ENCODE measurements at places on chromosomes 1 and 21.

DNA sequence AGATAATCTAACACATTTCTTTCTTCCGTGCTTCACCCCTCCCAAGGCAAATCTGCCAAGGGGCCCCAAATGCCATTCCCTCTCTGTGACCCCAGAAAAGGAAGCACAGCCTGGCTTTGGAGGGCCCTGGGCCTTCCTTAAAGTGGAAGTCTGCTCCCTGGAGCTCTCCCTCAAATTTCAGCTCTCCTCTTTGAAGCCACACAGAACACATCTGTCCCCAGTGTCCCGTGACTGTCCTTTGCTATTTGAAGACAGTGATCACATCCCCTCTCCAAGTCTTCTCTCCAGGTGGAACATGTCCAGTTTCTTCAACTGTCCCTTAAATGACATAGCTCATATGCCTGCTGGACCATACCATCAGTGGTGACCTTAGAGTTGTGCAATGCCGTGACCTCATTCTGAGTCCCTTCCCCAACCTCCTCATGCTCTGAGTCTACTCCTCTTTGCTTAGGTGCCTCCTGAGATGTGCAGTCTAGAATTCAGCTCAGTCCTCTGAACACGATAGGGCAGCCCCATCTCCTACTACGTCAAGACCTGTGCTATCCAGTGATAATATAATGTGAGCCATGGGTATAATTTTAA lies 18.4 kb upstream of the FOXO6 start:
- DNase-seq, result no peak

DNA sequence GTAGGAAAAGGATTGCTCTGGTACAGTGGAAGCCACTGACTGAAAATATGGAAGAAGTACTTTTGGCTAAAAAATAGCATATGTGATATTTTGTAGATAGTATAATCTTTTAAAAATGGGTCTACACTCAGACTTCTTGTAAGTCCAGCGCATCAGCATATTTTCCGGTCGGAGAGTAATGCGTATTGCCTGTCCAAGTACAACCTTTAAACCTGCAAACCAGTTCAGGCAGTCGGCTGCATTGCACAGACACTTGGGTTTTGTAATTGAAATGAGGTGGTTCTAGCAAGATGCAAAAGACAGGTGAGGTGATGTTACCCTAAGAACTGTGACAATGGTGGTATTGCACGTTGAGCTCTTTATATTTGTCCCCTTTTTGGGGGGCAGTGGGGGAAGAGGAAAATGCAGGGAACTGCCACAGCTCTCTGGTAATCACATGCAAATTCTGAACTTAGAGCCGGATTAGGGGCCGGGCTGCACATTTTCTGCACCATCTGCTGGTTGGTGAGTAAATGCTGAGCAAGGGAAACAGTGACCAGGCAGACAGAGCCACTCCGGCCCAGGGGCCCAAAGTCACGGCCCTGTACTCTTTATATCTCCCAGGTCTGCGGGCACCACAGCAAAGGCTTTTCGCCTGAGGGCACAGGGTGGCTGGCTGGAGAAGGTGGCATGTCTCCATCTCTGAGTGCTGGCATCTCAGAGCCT lies 2.3 kb downstream of the GPR137B start:
- no peak for DNase-seq

DNA sequence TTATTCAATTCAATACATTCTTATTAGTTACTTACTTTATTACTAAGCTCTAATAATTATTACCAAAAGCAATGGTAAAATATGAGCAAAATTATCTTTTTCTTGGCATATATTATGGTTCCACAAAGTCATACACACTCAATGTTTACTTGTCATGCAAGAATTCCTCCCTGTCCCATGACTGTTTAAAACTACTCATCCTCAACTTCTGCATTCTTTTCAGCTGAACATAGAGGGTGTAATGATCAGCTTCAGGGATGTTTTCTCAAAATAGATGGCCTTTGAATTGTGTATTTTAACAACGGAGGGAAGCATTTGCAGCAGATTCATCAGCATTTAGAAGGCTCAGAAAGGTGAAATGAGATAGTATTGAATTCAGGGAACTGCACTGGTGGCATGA lies 499.0 kb downstream of the RWDD3 start:
- no peak for DNase-seq

GRCh38 chr21:17802572-17802971 lies 16.6 kb downstream of the C21orf91 start:
- DNase-seq, result no peak

DNA sequence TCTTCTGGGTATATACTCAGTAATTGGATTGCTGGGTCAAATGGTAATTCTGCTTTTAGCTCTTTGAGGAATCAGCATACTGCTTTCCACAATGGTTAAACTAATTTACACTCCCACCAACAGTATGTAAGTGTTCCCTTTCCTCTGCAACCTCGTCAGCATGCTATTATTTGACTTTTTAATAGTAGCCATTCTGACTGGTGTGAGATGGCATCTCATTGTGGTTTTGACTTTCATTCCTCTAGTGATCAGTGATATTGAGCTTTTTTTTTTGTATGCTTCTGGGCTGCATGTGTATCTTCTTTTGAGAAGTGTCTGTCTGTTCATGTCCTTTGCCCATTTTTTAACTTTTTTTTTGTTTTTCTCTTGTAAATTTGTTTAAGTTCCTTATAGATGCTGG lies 279.4 kb downstream of the PTGER3 start:
- DNase-seq, result no peak

- no peak for DNase-seq
These were observed 127.0 kb downstream of the LTN1 start for GRCh38 chr21:28865488-28866186.

- no peak for DNase-seq
These were observed 54.8 kb upstream of the ID3 start for GRCh38 chr1:23614032-23614660.

GRCh38 chr21:38380481-38381137 lies 117.7 kb downstream of the ERG start:
- no peak for DNase-seq

GRCh38 chr1:189180057-189180456 lies 1297.6 kb downstream of the BRINP3 start:
- no peak for DNase-seq

DNA sequence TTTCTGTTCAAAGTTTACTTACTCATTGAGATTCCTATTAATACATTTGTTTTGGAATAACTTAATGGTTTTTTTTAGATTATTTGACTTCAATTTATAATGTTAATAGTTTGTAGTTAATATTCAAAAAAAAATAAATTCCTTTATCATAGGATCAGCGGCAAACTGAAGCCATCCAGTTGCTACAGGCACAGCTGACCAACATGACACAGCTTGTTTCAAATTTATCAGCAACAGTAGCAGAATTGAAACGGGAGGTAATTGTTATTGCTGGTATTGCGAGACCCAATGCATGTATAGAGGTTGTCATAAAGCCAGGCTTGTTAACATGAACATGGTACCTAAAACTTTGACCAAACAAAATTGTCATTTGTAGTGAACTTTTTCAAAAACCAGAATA lies 59.0 kb upstream of the FASLG start:
- DNase-seq, result no peak

GRCh38 chr1:219472596-219472995 lies 140.3 kb downstream of the ZC3H11B start:
- no peak for DNase-seq

- DNase-seq, result no peak
These were observed 647.9 kb upstream of the CAMK1G start for GRCh38 chr1:208935517-208936187.

GRCh38 chr1:59846209-59846894 lies 31.6 kb downstream of the HOOK1 start:
- no peak for DNase-seq

- no peak for DNase-seq
These were observed 12.0 kb upstream of the ZNF362 start for GRCh38 chr1:33244143-33244808.

GRCh38 chr1:203555511-203556046 lies 61.6 kb downstream of the OPTC start:
- no peak for DNase-seq

GRCh38 chr21:33246963-33247362 lies 17.2 kb downstream of the IFNAR2 start:
- DNase-seq, result no peak

- no peak for DNase-seq
These were observed 3.6 kb downstream of the PFKFB2 start for GRCh38 chr1:207056673-207057072.

- no peak for DNase-seq
These were observed 24.5 kb downstream of the TP73 start for GRCh38 chr1:3676581-3677470.

DNA sequence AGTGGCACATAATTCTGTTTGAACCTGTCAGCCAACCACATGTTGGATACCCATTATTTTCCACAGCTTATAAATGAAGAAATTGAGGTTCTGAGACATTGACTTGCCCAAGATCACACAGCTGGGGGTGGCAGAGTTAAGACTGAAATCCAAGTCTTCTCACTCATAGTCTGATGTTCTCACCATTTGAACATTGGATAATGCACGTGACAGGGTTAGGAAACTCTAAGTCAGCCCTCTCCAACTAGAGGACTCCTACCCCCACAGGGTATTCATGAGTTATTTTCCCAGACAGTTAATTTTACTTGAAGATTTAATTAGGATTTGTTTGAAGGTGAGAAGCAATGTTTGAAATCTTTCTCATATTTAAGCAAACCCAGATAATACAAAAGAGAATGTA lies 38.1 kb upstream of the C1orf105 start:
- no peak for DNase-seq

- no peak for DNase-seq
These were observed 1.4 kb downstream of the RNF11 start for GRCh38 chr1:51237351-51238033.

DNA sequence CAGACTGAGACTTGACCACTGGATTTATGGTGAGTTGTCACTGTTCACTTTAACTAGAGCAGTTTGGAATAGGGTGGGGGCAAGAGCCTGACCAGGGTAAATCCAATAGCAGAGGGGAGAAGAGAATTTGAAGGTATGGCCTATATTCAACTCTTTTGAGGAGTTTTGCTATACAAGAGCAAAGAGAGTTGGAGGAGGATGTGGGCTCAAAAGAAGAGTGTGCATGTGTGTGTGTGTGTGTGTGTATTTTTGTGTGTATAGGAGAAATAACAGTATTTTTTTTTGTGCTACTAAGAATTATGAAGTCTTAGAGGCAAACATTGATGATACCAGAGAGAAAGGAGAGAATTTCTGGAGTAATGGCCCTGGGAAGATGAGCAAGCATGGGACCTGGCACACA lies 164.8 kb upstream of the JUN start:
- no peak for DNase-seq

- DNase-seq, result no peak
These were observed 7.3 kb downstream of the ZMPSTE24 start for GRCh38 chr1:40265298-40265697.

DNA sequence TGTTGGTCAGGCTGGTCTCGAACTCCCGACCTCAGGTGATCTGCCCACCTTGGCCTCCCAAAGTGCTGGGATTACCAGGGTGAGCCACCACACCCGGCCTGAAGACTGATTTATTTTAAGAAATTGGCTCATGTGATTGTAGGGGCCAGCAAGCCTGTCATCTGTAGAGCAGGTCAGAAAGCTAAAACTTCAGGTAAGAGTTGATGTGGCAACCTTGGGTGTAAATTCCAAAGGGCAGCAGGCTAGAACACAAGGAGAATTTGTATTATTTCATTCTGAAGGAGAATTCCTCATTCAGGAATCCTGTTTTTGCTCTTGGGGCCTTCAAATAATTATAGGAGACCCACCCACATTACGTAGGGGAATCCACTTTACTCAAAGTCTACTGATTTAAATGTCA lies 728.7 kb downstream of the LTN1 start:
- no peak for DNase-seq

- DNase-seq, result no peak
These were observed 3.3 kb downstream of the CCSAP start for GRCh38 chr1:229339520-229339919.

- DNase-seq, result no peak
These were observed 1389.6 kb downstream of the KCNT2 start for GRCh38 chr1:195218428-195219212.

DNA sequence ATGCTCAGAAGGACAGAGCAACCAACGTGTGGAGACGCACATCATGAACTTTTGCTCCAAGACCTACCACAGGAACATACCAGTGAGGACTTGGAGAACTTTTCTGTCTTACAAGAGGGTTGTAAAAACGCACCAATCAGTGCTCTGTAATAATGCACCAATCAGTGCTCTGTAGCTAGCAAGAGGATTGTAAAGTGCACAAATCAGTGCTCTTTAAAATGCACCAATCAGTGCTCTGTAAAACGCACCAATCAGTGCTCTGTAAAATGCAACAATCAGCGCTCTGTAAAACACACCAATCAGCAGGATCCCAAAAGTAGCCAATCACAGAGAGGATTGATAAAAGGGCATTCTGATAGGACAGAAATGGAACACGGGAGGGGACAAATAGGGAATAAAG lies 40.4 kb upstream of the SPAG17 start:
- DNase-seq, result no peak

GRCh38 chr1:212574732-212575131 lies 33.8 kb upstream of the ATF3 start:
- no peak for DNase-seq
